ENCODE measurements at places on chromosomes 7 and 10.

DNA sequence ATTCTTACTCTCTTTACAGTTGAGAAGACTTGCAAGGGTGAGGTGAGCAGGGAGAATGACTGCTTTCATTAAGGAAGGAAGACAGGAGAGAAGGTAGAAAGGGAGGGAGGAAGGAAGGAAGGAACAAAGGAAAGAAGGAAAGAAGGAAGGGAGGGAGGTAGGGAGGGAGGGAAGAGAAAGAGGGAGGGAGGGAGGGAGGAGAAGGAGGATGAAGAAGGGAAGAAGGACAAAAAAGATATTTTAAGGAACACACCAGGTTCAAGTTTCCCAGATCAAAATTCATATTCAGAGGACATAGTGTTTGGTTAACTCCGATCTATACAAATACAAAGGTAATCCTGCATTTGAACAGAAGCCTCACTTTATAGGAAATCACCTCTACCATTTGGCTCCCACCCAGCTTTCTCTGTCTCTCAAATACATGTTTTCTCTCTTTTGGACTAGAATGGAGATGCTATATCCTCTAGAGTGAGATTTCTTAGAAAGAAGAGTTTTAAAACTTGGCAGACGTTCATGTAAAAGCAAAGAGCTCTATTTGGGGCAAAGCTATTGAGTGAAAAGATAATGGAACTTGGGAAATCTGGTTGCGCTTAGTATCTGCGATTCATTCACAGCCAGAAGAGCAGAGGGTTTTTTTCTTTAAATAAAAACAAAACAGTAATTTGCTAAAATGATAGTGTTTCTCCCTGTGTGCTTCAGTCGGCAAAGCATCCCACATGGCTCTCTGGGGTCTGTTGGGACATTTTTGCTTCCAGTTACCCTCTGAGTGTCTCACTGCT is 261.9 kb upstream of the LYZL1 start:
- DNase-seq = no peak

DNA sequence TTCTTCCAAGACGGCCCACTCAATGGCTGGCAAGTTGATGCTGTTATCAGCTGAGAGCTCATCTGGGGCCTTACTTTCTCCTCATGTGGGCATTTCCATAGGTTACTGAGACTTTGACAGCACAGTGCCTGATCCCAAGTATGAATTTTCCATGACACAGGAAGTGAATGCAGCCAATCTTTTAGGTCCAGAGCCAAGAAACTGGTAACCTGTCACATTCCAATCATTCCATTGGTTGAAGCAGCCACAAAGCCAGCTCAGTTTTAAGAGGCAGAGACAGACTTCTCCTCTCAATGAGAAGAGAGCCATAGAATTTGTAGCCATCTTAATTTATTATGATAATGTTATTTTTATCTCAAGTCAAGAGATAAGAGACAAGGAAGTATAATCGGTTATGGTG is 775.5 kb downstream of the CNTNAP2 start:
- no peak for DNase-seq

DNA sequence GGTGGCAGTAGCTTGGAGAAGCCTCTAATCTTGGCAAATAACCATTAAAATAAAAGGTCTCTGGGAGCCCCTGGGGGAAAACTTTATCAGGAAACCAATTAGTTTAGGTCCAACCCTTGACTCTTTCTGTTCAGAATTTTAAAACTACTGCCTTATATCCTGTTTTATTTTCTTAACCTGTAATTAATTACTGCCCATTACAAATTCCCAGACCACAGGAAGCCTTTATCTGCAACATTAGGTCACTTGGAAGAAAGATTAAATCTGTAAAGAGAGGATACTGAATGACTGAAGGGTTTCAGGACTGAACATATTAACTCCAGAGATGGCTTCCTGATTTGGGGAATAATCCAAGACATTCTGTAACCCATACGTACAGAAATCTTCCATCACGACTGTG is 320.5 kb upstream of the SORCS1 start:
- no peak for DNase-seq

- DNase-seq = no peak
Measured at GRCh38 chr10:102226542-102226870, 407 bp downstream of the ELOVL3 start.

DNA sequence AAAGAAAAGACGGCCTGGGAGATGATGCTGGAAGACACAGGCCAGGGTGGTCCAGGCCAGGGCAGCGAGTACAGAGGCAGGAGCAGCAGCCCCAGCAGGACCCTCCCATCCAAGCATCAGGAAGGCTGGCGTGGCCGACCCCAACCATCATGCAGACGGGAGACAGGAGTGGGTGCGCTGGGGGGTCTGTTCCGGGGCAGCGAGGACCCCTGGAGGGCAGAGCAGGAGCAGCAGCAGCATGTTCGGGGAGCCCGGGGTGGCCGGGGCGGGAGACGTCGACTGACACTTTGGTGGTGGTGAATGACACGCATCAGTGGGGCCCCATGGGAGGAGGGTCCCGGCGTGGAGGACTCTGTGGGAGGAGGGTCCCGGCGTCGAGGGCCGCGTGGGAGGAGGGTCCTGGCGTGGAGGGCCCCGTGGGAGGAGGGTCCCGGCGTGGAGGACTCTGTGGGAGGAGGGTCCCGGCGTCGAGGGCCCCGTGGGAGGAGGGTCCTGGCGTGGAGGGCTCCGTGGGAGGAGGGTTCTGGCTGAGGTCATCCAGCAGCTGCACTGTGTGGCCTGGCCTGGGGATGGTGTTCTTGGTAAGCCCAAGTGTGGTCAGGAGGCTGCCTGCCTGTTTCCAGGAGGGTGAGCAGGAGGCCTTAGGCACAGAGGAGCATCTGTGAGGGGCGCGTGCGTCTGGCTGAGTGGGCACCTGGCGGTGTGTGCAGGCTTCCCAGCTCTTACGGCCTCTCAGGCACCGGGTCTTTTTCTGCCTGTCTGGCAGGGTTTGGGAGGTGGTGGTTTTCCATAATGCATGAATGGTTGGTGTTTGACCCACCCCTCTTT is 38.9 kb downstream of the FAM20C start:
- DNase-seq = no peak

GRCh38 chr10:93299606-93300287 is 182.4 kb downstream of the MYOF start:
- peak; percentile 37 for DNase-seq

GRCh38 chr7:138863931-138864330 is 65.9 kb upstream of the ATP6V0A4 start:
- DNase-seq = no peak

DNA sequence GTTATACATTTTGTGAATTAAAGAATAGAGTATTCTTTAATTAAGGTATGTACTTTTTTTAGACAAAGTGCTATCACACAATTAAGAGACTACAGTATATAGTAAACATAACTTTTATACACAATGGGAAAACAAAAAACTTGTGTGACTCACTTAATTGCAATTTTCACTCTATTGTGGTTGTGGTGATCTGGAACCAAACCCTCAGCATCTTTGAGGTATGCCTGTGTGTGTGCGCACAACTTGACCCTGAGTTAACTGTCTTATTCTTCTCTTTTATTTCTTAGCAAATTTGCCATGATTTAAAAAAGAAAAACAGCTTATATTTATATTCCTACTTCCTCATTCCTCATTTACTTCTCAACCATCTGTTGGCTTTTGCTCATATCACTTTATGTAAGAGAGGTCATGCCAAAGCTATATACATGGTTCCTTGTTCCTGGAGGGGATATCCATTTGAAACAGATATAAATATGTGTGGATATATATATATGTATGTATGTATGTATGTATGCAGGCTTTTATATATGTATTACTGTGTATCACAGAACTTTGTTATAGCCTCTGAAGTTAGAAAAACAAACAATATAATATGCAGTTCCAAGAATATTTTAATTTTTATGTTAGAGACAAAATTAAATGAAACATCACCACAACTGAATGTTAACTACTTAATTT is 259.5 kb upstream of the HGF start:
- no peak for DNase-seq

GRCh38 chr10:17787087-17787961 is 21.8 kb upstream of the MRC1 start:
- peak; percentile 91 for DNase-seq

DNA sequence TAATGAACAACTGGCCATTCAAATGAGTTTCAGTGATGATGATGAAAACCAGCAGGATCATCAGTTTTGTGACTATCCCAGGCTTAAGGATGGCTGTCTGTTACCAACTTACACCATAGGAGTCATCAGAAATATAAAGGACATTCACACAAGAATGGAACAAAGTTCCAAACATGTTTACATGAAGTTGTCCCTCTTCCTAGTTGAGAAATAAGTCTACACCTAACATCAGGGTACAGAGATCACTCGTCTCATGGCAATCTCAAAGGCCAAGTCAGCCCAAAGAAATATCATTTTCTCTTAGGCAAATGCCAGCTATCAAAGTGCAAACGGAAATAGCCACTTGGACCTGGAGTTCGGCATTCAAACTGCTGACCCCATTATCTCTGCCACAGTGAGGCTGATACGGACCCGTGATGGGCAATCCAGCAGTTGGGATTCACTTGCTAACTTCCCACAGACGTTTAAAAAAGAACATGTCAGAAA is 53.0 kb downstream of the CREB3L2 start:
- DNase-seq = no peak

DNA sequence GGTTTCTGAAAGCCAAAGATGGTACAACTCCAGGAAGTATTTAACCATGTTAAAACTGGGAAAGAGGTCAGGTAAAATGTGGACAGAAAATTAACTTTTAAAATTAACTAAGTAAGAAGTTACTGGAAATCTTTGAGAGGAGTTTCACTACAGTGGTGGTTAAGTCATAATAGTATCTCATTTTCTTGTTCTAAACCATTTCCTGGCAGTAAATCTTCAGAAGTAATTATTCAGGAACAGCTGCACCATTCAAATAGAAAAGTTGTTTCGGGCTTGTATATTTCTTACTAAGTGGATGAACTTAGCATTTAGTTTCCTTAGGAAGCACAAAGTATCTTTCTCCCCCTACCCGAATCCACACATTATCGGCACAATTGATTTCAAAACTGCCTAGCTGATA is 27.1 kb downstream of the COPG2 start:
- DNase-seq = no peak

DNA sequence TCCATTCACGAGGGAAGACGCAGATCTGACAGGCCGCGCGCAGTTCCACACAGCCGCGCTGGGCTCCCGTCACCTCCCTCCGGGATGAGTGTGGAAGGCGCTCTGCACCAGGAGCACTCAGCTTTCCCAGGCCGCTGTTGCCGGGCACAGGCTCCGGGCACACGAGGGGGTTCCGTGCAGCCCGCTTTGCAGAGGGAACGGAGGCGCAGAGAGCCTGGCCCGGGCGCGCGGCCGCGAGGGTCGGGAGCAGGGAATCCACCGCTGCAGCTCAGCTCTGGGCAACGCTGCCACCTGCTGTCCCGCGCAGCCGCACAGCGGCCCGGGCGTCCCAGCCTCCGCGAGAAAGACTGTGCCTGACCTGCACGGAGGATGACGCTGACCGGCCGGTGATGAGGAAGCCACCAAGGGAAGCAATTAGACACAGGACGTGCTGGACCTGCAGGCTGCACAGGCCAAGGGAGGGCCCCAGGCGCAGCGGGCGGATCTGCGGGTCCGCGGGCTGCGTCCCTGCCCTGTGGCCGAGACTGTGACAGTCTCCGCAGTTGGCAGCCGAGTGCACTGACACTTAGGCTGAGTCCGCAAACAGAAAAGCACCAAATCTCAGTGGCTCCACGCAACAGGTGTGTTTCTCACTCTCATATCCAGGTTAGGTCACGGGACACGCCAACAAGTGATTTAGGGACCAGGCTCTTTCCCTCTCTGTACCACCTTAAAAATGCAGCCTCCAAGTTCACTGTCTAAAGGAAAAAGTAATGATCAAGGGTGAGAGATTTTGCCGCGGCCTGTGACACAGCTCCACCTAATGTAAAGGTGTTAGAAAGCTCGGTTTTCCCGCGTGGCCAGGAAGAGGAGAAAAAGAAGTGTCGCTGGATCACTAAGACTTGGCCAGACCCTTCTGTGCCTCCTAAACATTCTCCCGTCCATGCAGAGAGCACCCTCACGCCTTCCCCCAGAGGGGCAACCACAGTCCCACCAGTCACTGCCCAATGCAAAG is 94.5 kb downstream of the SEC61G start:
- DNase-seq = no peak

GRCh38 chr10:128178302-128178958 is 52.2 kb upstream of the MKI67 start:
- no peak for DNase-seq

GRCh38 chr10:101000915-101001658 is 1.5 kb downstream of the LZTS2 start:
- DNase-seq = peak; percentile 70

DNA sequence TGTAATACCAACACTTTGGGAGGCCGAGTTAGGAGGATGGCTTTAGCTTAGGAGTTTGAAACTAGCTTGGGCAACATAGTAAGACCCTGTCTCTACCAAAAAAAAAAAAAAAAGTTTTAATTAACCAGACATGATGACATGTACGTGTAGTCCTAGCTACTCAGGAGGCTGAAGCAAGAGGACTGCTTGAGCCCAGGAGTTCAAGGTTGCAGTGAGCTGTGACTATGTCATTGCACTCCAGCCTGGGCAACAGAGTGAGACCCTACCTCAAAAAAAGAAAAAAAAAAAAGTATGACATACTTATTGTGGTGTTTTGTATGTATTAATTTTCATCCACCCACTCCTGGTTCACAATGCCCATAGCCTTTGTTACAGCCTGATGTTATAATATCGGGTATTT is 69.7 kb downstream of the GSAP start:
- DNase-seq = no peak

- DNase-seq = no peak
Measured at GRCh38 chr10:20948686-20949327, 51.7 kb upstream of the NEBL start.

- DNase-seq = peak; percentile 100
Measured at GRCh38 chr10:51879238-51879637, 179.8 kb upstream of the CSTF2T start.

DNA sequence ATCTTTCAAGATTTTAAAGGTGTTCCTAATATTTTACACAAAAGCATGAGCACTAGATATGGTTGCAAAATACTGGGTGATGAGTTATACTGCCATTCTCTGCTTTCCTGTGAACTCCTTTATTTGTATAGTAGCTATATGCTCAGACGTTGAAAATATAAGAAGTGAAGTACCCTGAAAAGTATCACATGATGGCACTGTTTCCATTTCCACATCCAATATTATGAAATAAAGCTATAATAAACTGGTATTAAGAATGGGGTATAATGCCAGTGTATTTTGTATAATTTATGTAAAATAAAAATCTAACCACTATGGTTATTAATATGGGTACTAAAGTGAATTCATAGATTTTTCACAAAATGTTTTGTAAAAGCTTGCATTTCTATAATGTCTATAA is 79.6 kb upstream of the FOXP2 start:
- DNase-seq = no peak

GRCh38 chr10:108716352-108716751 is 1207.0 kb downstream of the XPNPEP1 start:
- DNase-seq = no peak

GRCh38 chr10:74888962-74889661 is 62.7 kb downstream of the KAT6B start:
- DNase-seq = no peak

All from AG04449 (cell line).